ENCODE measurements at places on chromosomes 3 and 15.
A peak's percentile ranks its signal among the peaks of the same experiment; 100 is the strongest.

- peak; percentile 82 for DNase-seq
These were observed 724.8 kb upstream of the CFAP20DC start for GRCh38 chr3:59774634-59775033.

GRCh38 chr3:4992118-4992517, 12.9 kb downstream of the BHLHE40 start:
- no peak for DNase-seq

DNA sequence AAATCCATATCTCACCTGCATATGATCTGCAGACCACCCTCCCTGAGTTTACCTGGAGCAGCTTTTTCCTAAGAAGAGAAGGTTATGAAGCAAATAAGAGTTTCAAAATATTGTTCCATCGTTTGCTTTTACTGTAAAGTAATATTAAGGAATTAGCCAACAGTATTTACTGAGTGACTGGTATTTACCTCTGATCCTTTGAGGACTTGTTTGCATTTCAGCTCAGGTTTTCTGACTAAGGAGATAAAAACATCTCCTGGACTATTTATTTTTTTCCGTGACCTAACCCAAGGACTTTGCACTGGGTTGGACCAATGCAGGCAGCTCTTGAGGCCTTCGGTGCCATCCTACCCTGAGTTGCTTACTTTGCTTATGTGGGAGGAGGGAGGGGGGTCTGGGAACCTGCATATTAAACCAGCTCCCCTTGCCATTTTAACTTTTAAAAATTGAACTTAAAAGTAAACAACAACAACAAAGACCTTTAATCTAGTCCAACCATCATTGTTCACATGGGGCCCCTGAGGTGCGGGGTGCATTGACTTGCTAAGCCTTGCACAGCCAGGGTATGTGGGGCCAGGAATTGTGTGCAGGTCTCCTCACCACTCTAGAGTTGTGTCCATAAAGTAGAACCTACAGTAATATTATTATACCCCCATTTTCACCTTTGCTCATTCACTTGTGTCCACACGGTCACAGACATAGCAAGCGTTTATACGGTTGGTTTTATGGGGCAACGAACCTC, 39.3 kb downstream of the TRAK1 start:
- no peak for DNase-seq

GRCh38 chr3:14803101-14803980, 15.4 kb upstream of the FGD5 start:
- no peak for DNase-seq

- DNase-seq: no peak
These were observed 257.8 kb downstream of the CDIN1 start for GRCh38 chr15:36837246-36837645.

- no peak for DNase-seq
These were observed 266.3 kb downstream of the TBL1XR1 start for GRCh38 chr3:176930942-176931341.

Measured in fibroblast of mammary gland (primary cell).